Bronchial epithelial cell (primary cell): ENCODE measurements at places on chromosomes 4 and X.

- no peak for DNase-seq
These were observed 138.9 kb upstream of the TRAM1L1 start for GRCh38 chr4:117224256-117224655.

- DNase-seq = no peak
These were observed 8.1 kb downstream of the RTL5 start for GRCh38 chrX:72123471-72124185.

DNA sequence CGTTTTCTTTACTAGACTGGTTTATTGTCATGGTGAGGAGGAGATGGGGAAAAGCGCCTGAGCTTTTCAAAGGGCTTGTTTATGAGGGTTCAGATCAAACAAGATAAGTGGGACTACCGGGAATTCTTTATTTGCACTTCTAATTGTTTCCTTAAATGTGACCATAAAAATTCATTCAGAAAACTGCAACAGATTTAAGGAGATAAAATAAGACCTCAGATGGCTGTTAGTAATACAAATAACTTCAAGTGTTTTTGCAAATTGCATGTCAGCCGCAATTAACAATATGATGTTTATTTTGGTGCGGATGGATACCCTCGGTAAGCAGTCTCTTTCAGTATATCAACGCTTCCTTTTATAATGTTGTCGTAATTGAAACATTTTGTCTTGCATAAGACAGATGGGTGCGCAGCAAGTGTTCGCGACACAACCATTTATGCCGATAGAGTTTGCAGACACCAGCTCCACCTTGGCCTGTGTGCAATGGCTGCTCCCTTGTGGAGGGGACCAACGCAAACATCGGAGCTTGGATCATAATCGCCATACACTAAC is 151.0 kb downstream of the C4orf33 start:
- DNase-seq = no peak

DNA sequence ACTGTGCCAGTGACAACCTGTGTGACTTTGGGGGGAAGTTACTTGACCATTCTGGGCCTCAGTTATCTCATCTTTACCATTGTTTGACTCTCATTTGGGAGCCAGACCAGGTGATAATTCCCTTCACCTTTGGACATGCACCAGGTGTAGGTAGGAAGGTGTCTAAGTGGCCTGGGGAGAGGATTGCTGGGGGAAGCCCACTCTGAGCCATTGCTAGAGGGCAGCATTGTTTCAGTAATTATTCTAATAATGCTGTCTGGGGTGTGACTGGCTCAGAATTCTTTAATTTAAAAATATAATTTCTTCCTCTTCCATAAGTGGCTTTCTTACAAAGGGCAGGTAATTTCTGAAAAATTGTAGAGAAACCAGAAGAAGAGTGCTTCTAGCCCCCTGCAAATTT is 104.3 kb downstream of the RTL9 start:
- DNase-seq = no peak

DNA sequence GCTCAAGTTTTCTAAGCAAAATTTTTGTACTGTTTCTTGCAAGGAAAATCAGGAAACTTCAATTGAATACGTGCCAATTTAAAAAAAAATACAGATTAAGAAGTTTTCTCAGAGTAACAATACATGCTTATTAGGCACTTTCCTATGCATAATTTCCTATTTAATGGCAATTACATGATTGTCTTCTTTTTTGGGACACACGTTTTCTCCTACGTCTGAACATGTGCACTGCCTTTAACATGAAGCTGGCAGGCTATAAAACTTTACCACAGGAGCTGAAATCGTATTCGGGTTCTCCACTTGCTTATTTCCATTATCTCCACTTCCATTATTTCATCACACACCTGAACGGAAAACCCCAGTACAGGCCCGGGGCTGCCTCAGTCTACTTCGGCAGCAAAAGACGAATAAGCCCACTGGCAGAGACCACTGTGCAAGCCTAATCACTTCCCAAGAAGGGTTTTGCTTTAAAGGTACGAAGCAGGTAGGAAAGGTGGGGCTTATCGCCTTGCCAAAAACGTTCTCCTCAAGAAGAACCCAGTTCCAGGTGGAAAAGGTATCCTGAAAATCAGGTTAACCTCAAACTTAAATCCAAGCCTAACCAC is 575 bp downstream of the RCHY1 start:
- DNase-seq = no peak

DNA sequence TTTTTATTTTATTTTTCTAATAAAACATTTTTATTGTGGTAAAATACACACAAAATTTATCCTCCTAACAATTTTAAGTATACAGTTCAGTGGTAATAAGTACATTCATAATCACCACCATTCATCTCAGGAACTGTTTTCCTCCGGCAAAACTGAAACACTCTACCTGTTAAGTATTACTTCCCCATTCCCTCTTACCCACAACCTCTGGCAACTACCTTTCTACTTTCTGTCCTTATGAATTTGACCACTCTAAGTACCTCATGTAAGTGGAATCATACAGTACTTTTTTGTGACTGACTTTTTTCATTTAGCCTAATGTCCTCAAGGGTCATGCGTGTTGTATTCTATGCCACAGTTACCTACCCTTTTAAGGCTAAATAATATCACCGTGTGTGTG is 21.1 kb upstream of the HSFX4 start:
- DNase-seq = no peak
